ENCODE measurements at places on chromosomes 4 and X. TPM values are rescaled to one million over a fixed set of nuclear protein-coding genes. Genes with fewer than 3 reads are reported as not detected.
A peak's percentile ranks its signal among the peaks of the same experiment; 100 is the strongest.

GRCh38 chrX:147217334-147217733, 402.8 kb upstream of the CXorf51A start:
- no peak overlapping the region for H3K4me3 ChIP-seq
- DNase-seq, result no peak
- no peaks in the 10 kb centered on the region for H3K27me3 ChIP-seq

DNA sequence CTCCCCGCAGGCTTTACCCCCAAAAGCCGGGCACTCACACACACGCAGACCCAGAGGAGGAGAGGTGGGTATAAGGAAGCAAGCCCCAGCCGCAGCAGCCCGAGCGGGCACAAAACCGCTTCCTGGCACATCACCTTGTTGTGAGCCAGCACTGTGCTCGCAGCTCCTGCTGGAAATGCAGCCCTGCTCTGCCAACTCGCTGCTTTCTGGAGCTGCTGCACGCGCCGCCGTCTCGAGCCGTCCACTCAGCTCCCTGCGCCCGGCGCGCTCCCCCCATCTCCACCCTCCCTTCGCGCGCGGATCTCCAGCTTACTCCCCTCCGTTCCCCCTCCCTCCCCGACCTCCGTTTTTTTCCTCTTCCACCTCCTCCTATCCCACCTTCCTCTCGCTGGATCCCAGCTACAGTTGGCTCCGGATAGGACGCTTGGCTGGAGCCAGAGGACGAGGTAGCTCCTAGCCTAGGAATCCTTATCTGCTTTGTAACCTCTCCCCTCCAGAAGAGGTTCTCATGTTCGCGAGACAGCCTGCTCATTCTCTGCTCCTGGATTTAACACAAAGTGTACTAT, at the start of gene SPOCK3:
TSS of gene SPOCK3 (minus strand) at position 179 of the 566 bp plus-strand sequence.
- H3K4me3 ChIP-seq, result peak within 1 kb of the TSS; percentile 76
- DNase-seq, result peak; percentile 89
- H3K4me1 ChIP-seq, result no peaks in the 10 kb centered on the region
- no peaks in the 10 kb centered on the region for H3K27me3 ChIP-seq

- no peaks in the 10 kb centered on the region for H3K27me3 ChIP-seq
- no peak overlapping the region for H3K27ac ChIP-seq
- H3K4me1 ChIP-seq, result no peaks in the 10 kb centered on the region
- no peak overlapping the region for H3K4me3 ChIP-seq
- no peak for DNase-seq
- peaks cover 19% of the 10 kb centered on the region for H3K36me3 ChIP-seq
These were observed 78.0 kb downstream of the NSUN7 start for GRCh38 chr4:40827758-40828157.

DNA sequence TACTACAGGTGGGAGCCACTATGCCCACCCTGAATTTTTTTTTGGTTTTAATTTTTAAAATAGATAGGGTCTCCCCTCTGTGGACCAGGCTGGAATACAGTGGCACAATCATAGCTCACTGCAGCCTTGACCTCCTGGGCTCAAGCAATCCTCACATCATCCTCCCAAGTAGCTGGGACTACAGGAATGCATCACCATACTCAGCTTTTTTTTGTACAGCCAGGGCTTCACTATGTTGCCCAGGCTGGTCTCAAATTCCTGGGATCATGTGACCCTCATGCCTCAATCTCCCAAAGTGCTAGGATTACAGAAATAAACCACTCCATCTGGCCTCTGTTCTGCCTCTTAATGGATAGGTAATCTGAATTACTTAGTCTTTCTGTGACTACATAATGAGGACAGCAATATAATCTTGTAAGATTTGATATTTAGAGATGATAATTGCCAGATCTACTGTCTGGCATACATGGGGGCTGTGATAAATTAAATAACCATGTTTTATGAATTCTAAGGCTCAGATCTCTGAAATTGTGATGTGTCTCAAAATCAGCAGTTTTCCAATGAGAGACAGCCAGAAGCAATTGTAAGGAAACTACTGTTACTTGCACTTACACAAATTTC, 26.7 kb downstream of the PDS5A start:
- no peak for DNase-seq
- no peak overlapping the region for H3K27ac ChIP-seq
- no peak overlapping the region for H3K4me3 ChIP-seq
- no peaks in the 10 kb centered on the region for H3K36me3 ChIP-seq
- H3K4me1 ChIP-seq, result no peaks in the 10 kb centered on the region

- H3K36me3 ChIP-seq, result no peaks in the 10 kb centered on the region
- peaks cover 4% of the 10 kb centered on the region for H3K27me3 ChIP-seq
- H3K4me3 ChIP-seq, result no peak overlapping the region
- DNase-seq, result no peak
- peak overlapping the region; percentile 11 for H3K27ac ChIP-seq
These were observed 114.5 kb upstream of the ACSL4 start for GRCh38 chrX:109847257-109848187.

Gene AIMP1
- total RNA-seq, result 47.1 TPM

Data from kidney (tissue), 22 donors.